ENCODE measurements at places on chromosomes 13 and 19.

DNA sequence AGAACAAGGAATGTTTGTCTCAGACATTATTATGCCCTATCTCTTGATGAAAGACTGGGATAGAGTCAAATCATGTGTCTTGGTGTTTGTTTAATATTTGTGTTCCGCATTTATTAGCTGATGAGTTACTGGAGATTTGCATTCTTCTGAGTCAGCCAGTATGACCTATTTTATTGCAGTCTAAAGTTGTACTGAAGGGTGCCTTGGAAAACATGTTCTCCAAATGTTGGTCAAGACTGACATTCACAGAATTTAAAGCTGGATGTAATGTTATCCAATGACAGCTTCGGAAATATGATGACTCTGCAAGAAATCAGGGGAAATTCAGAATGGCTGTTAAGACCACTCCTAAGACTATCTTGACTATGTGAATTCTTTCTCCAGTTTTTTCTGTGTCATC, 134.0 kb downstream of the KCNRG start:
- no peak for DNase-seq

- DNase-seq = no peak
These were observed 4.9 kb upstream of the MBD3L3 start for GRCh38 chr19:7063339-7063738.

GRCh38 chr19:29845574-29846176, 33.9 kb downstream of the CCNE1 start:
- DNase-seq = peak; percentile 6

DNA sequence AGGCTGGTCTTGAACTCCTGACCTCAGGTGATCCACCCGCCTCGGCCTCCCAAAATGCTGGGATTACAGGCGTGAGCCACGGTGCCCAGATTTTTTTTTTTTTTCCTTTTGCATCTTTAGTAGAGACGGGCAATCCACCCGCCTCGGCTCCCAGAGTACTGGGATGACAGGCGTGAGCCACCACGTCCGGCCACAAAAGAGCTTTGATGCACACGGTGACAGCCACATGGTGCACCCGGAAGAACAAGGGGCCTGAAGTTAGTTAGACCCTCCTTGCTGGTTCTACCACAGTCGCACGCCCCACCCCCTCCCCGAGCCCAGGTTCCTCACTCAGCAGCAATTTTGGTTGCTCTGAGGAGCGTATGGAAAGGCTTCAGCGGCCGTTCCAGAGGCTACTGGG, 54.2 kb upstream of the USE1 start:
- peak; percentile 18 for DNase-seq

DNA sequence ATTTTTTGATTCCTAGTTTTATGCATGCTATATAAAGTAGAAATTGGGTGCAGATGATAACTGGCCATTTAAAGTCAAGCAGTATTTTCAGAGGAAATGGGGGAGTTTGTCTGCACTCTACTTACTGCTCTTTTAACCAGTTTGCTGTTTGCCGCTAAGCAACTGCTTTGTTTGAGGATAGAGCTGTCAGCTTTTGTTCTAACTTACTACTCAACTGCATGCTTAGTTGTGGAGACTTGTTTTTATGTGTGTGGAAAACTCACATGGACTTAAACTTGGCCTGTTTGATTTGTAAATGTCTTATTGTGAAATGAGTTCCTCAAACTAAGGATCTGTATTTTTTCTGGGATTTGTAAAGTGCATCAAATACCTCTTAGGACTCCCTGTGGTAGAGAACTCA, 591.1 kb downstream of the PCDH9 start:
- DNase-seq = no peak

All from activated CD4-positive, alpha-beta T cell treated with anti-CD3 and anti-CD28 coated beads, Interleukin-2, Interleukin-4, amounts not matched to agents 100 ng/mL and 50 ng/mL, durations not matched to agents 16 hours and 8 hours (primary cell).